NCI-H1048 (cell line): ENCODE measurements at places on chromosomes 5 and 9.

DNA sequence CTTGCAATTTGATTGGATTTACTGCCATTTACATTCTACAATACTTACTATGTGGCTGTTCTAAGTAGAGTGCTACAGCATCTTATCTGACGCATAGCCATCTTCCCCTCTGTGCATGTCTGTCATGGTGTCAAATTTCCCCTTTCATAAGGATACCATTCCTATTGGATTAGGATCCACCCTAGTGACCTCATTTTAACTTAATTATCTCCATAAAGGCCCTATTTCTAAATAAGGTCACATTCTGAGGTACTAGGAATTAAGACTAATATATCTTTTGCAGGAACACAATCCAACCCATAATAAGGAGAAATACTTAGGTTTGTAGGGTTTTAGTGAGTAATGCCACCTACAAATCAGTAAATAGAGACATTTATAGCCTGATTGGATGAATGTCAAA is 268.0 kb downstream of the ADAMTSL1 start:
- no peak for DNase-seq

DNA sequence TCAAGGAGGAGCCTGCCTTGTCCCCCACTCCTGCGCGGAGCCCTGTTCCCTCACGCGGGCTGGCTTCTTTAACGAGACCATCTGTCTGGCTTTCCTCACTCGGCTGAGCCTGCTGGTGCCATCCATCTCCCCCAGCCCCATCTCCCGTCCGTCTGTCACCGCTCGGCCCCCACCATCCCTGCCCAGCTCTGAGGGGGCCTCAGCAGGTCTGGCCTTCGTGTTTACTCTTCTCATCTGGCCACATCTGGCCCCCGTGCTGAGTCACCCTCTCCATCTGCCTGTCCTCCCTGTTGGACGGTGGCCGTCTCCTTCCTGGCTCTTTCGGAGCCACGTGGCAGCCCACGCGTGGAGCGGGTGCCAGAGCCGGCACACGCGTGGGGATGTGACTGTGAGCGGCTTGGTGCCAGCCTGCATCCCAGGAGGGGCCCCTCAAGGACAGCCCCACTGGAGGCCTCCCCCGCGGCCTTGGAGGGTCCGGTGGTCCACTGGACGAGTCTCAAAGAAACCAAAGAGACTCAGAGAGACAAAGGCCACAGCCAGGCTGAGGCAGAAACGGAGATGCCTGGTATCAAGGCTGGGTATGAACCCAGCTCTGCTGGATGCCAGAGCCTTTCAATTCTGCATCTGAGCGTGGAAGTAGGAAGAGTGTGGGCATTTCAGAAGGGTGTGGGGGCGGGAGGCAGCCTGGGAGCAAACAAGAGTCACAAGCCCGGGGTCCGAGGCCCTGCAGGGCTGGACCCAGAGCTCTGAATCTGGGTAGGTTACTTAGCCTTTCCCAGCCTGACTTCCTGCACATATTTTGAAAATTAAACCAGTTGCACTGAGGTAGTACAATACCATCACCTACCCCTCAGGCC is 76.7 kb upstream of the UNC5A start:
- no peak for DNase-seq

DNA sequence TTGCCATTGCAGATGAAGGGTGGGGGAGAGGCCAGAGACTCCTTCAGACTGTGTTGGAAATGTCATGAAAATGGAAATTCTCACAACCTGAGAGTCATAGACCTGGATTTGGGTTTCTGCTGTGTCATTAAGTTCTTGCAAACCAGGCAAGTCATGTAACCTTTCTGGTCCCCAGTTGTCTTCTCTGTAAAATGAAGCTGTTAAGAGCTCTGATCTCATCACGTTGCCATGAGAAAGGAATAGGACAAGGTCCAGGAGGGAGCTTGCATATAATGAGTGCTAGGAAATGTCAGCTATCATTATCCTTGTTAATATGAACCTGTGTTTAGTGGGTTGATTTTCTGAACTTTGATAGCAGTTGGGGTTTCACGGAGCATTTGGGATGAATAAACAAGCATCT is 59.1 kb downstream of the FGF1 start:
- DNase-seq, result no peak

DNA sequence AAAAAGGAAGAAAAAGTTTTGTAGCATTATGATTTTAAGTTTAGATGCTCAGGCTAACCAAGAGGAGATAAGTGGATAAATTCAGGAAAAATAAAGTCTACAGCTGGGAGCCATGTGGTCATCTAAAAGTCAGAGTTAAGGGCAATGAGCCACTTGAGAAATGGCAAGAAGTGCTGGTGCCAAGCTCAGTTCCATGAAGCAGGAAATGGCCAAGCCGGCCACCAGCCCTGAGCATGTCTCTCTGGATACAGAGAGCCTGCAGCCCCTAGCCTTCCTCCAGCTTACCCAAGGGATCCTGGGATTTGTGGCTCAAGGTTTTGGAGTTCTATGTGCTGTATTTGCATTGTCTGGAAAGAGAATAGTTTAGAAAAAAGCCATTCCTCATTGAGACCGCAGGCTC is 12.2 kb upstream of the S1PR3 start:
- no peak for DNase-seq

GRCh38 chr9:112049811-112050516 is 125.1 kb downstream of the SUSD1 start:
- DNase-seq, result no peak

DNA sequence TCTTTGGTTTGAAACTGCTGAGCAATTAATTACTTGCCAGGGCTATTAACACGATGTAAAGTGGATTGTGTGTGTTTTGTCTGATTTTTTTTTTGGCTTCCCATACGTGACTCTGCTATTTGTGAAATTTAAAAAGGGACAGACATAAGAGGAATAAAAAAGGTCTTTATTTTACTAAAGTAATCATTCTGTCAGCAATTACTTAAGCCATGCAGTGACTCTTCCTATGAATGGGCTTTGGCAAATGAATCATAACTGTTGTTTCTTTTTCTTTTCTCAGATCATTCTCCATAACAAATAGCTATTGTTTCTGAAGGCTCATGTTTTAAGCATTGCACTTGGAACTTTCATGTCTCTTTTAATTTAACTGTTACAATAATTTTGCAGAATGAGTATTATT is 461.3 kb upstream of the RORB start:
- DNase-seq, result no peak

GRCh38 chr5:40436535-40437237 is 243.0 kb upstream of the PTGER4 start:
- DNase-seq, result no peak

DNA sequence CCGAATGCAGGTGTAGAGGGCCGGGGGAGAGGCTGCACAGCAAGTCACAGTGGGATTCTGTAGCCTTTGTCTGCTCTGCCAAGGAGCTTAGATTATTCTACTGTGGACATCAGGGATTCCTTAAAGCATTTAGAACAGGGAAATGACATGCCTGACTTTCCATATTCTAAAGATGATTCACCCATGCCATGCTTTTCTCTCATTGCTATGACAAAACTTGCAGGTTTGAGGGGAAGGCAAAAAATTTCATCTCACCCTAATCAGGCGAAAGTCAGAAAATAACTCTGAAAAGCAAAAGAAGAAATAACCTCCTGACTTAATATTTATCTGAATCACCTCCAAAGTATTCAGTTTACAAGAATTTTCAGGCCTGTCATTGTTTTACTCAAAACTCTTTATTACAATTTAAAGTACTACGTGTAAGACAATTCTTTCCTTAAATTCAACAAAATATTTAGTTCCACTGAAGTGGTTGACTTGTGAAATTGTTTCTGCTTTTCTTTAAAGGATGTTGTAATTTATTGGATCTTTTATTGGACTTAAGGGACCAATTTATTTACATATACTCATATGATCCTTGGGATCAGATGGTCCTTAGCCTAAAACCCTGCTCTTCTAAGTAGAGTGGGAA is 30.0 kb upstream of the GAS1 start:
- DNase-seq, result no peak

- DNase-seq, result no peak
Measured at GRCh38 chr5:137825165-137825564, 42.5 kb upstream of the MYOT start.

- DNase-seq, result no peak
Measured at GRCh38 chr9:128393145-128393775, 22.1 kb downstream of the URM1 start.

DNA sequence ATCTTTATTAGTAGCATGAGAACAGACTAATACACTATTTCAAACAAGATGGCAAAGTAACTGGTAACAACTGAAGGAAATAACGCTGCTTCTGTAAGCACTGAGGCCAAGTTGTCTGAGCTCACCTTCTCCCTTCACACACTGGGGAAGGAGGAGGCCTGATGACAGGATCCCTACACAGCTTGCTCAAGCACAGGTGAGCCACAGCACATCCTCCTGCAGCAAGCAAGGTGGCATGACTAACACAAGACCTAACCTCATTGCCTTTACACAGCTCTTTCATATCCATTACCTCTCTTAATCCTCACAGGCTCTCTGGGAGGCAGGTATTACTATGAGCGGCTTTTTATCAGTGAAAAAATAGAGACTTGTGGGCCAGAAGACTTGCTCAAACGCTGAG is 83.3 kb downstream of the ARL15 start:
- DNase-seq, result no peak

- no peak for DNase-seq
Measured at GRCh38 chr5:160474084-160474483, 52.4 kb downstream of the PTTG1 start.

GRCh38 chr5:124824637-124825158 is 78.3 kb upstream of the ZNF608 start:
- no peak for DNase-seq

GRCh38 chr5:76332611-76333205 is 70.4 kb upstream of the IQGAP2 start:
- no peak for DNase-seq

GRCh38 chr5:135315386-135315785 is 83.6 kb downstream of the MACROH2A1 start:
- DNase-seq, result no peak

- DNase-seq, result no peak
Measured at GRCh38 chr9:1231998-1232919, 182.1 kb downstream of the DMRT2 start.

DNA sequence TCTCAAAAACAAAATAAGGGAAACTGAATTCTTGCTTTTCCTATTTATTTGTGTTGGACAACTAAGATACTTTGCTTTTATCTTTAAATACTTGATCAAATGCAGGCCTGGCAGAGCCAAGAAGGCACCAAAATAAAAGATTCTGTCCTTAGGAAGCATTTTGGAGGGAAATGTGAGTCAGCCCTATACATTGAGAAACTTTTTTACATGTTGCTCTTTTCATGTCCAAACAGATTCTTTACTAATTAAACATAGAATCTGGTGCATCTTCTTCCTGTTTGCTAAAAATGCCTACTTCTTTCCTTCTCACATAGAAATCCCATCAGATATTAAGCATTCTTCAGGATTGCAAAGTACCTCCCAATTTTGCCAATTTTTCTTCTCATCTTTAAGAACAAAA is 1160.4 kb downstream of the EFNA5 start:
- no peak for DNase-seq

DNA sequence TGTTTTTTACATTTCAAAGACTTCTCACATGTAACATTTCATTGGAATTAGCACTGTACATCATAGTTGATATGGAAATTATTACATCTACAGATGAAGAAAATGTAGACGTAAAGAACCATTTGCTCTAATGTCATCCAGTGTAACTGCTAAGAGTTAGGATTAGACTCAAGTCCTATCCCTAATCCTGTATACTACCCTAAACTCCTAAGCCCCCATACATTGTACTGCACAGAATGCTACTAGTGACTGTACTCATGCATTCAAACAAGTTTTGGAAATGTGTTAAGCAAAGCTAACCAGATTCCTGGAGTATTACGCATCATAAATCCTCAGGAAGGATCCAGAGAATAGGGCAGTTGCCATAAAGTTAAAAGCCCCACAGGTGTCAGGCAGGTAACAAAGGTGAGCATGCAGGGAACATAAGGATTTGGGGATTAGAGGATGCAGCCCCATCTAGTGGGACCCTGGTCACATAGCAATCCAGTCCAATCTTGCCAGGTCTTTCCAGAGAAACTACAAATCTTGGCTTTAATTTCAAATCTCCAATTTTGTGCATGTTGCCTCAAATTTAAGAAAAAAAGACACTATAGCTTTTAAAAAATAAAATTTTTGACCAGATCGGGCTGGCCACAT is 32.0 kb downstream of the HAVCR1 start:
- no peak for DNase-seq

DNA sequence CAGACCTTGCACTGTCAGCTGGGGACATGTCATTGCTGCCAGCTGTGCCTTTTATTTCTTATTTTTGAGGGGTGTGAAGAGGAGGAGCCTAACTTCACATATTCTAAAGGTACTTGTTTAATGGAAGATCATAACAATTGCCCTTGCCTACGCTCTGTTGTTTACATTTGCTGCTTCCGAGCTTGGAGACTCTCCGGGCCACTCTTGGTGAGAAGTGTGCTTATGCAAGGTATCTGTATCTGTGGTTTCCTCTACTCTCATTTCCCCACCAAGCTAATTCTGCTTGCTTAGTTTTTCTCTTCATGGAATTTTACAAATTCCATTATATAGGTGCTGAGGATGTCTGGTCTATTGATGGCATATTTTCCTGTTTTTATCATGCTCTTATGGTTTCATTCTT is 105.3 kb downstream of the RASGRF2 start:
- no peak for DNase-seq

DNA sequence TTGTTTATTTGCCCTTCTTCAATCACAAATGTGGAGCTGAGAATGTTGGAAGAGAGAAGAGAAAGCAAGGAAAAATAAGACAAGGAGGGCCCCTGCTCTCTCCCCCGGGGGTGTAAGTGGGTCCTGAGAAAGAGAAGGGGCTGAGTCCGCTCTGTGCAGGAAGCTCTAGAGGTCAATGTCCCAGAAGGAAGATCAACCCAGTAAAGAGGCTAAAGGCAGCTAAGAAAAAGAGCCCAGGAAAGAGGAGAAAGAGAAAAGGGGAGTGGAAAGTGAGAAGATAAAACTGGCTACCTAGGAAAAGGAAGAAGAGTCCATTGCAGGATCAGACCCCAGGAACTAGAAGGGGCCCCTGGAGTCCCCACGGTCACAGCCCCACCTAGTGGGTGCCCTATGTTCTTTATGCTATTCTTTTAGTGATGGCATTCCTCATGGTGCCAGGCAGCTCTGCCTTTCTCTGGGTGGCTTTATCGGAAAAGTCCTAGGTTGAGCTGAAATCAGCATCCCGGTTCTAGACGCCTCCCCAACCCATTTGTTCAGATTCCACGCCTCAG is 583.4 kb downstream of the ACTL7B start:
- peak; percentile 18 for DNase-seq

DNA sequence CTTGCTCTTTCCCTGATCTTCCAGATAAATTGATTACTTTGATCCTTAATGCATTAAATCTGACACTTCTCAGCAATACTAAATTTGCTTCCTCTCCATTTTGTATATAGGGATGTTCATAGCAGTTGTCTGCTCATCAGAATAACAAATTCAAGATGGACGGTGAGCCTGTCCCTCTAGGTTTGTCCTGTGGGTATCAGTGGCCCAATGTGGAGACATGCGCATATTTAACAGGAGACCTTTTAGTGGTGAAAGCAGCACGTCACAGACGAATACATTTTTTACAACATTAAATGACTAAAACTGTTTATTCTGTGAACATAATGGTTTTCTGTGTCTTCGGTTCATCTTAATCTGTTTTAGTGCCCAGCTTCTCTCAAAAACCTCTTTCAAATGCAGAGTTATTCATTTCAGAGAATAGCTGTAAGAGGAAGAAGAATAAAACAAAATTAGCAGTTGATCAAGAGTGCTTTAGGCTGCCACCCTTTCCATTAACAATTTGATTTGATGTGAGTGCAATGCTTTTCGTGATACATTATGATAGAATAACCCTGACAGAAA is 1970.4 kb upstream of the WWC1 start:
- no peak for DNase-seq
